CMK (cell line): ENCODE measurements at places on chromosomes 16 and 17.

GRCh38 chr16:69302301-69302700 lies 8.8 kb upstream of the VPS4A start:
- no peak for DNase-seq

DNA sequence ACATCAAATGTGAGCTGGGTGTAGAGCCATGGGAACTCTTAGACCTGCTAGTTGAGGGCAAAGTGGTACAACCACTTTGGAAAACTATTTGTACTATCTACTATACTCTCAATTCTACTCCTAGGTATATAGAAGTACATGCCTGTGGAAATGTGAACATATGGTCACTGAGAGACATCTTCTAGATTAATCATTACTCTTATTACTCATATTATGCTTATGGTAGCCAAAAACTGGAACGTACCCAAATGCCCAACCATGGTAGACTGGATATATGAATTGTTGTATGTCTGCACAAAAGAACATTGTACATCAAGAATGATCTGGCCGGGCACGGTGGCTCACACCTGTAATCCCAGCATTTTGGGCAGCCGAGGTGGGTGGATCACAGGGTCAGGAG lies 2.7 kb downstream of the WDR45B start:
- DNase-seq: no peak

DNA sequence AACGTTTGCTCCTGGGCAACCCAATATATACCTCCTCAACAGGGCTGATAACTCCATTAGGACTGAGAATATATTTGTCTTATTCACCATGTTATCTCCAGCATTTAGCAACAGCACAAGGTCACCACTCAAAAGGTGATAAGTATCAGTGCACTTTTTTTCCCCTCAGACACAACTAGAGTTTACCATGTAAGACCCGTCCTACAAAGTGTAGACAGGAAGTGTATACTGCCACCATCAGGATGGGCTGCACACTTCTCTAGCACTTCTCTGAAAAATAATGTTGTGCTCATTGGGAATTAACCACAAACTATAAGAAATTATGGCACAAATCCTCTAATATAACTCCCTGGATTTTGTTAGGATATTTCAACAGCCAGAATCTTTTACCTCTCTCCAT lies 5.7 kb upstream of the VAT1L start:
- no peak for DNase-seq

- DNase-seq: no peak
Measured at GRCh38 chr16:84520725-84521496, 16.5 kb upstream of the MEAK7 start.

GRCh38 chr17:45322168-45322567 lies 5.3 kb upstream of the MAP3K14 start:
- no peak for DNase-seq

DNA sequence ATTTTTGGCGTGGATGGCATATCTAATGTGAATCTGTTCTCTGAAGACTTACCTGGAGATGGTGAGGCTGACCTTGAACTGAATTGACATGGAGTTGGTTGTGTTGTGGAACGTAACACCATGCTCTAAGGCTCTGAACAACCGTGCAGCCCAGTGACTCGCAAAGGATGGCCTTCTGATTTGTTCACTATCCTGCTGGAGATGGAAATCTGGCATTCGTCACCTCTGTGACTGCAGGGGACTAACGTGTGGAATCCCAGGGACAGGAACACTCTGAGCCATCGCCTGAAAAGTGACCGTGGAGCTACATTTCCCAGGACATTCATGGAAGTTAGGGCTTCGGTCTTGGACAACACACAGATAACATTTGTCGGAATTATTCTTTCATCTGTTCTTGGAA lies 61.1 kb downstream of the BANP start:
- DNase-seq: no peak

- no peak for DNase-seq
Measured at GRCh38 chr16:51888016-51888415, 658.9 kb downstream of the TOX3 start.

GRCh38 chr16:83472776-83473501 lies 334.8 kb upstream of the HSBP1 start:
- no peak for DNase-seq

- DNase-seq: no peak
Measured at GRCh38 chr16:70708366-70709246, 22.8 kb upstream of the MTSS2 start.

DNA sequence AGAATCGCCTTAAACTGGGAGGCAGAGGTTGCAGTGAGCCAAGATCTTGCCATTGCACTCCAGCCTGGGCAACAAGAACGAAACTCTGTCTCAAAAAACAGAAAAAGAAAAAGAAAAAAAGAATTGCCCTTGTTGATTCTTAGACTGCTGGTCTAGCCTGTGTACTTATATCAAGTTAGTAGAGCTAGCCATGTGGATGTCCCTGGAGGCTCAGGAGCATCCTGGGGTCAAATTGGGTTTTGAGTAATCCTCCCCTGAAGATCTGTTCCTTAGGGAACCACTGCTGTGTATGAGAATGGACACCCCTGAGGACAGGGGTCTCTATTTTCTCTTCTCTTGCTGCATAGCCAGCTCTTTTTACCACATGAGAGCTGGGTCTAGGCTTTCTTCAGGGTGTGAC lies 21.5 kb downstream of the SLC7A6OS start:
- no peak for DNase-seq

DNA sequence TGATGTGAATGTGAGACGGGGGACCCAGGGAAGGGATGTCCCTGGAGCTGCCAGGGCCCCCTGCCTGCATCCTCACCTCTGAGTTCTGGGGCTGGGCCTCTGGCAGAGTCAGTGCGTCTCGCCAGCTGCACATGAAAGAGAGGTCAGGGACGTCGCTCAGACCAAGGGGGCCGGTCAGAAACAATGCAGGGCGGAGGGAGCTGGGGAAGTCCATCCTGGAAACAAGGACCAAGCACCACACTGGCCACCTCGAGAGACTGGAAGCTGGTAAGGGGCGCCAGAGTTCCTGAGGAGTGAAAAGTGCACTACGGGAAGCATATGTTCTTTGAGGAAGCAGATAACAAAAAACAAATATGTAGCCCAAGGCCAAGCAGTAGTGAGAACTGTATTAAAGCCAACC lies 2.1 kb downstream of the TAF1C start:
- no peak for DNase-seq

DNA sequence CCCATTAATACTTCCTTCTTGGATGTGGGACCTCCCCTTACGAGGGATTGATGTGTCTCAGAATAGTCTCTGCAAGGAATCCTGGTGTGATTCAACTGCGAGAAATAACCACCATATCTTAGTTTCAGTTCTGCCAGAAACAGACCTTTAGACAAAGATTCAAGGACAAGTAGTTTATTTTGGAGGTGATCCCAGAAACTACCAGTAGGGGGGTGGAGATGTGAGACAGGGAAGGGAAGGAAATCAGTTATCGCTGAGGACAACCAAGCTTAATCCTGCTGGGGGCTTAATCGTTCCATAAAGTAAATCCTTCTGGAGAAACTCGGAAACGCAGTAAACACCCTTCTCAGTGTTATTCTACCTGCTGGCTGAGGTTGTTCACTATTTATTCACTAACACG lies 5.0 kb upstream of the SDR42E1 start:
- DNase-seq: peak; percentile 7

DNA sequence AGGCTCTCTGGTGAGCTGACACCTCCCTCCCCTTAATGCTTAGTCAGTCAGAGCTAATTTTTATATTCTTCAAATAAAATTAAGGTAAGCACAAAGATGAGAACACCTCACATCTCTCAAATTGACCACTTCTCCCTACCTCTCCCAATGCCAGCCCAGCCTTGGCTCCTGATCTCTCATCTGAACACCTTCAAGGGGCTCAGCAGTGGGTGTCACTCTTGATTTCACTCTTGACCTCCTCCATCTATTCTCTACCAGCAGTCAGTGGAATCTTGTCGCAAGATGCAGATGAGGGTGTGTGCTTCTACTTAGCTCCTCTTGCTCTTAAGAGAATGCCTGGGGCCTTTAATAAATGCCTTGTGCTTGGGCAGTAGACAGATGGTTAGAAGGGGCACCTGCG lies 309.0 kb upstream of the IRX3 start:
- no peak for DNase-seq

GRCh38 chr17:81328978-81329926 lies 34.1 kb upstream of the SLC38A10 start:
- no peak for DNase-seq

DNA sequence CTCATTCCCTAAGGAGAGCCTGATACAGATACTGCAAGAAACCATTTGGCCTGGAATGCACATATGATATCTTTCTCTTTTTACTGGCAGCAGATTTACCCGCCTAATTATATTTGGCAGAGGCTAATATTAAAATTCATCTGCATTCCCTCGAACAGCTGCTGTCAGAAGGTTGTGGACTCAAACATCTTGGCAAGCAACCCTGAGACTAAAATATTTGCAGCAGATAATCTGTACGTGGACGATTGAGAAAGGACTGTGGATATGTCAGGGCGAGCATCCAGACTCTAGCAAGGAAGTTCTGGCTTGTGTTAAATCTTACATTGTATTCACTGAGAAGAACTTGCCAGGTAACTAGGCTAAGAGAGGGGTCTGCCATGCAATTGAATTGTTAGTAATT lies 65.2 kb downstream of the SNX20 start:
- no peak for DNase-seq

GRCh38 chr16:74753180-74753579 lies 21.4 kb downstream of the FA2H start:
- no peak for DNase-seq

DNA sequence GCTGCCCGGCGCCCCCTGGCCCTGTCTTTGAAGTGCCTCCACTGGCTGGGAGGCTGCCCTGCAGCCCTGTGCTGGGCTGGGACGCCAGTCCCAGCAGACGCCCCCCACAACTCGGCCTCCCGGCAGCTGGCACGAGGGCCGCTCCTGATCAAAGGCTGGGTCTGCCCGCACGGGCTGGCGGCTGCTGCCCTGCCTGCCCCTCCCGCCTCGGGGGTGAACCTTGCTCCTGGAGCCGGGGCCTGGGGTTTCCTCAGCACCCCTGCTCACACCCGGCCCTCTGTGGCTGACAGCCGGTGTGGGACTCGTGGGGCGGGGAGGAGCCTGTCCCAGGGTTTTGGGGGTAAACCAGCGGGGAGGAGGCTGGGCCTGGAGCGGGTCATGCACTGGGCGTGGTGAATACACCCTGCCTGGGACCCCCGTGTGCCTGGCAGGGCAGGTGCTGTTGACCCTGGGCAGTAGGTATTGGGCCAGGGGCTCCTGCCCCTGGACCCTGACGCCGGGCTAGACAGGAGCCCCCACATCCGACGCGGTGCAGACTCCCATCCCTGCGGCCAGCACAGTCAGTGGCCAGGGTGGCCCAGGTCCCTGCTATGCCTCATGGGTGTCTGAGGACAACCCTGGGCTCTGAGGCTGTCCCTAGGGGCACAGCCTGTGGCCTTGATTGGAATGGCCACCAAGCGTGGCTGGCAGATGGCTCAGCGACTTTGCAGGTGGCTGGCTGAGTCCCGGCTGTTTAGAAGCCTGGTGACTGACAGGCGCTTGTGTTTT lies 21.7 kb downstream of the CENPX start:
- DNase-seq: no peak

DNA sequence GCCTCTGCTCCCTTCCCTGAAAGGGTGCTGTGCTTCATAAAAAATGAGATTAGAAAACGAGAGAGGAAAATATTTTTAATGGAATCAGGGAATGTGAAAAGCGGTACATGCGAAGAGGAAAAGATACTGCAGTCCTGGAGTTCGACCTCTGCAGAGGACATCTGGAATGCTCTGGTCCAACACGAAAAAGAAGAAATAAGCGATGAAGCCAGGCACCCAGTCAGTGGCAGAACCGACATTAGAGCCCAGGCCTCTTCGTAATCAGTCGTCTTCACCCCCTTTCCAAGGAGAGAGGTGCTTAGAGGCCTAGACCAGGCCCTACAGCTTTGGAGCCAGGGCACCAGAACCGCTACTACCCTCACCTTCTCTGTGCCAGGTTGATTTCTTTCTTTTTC lies 459 bp upstream of the MARCHF10 start:
- DNase-seq: no peak

DNA sequence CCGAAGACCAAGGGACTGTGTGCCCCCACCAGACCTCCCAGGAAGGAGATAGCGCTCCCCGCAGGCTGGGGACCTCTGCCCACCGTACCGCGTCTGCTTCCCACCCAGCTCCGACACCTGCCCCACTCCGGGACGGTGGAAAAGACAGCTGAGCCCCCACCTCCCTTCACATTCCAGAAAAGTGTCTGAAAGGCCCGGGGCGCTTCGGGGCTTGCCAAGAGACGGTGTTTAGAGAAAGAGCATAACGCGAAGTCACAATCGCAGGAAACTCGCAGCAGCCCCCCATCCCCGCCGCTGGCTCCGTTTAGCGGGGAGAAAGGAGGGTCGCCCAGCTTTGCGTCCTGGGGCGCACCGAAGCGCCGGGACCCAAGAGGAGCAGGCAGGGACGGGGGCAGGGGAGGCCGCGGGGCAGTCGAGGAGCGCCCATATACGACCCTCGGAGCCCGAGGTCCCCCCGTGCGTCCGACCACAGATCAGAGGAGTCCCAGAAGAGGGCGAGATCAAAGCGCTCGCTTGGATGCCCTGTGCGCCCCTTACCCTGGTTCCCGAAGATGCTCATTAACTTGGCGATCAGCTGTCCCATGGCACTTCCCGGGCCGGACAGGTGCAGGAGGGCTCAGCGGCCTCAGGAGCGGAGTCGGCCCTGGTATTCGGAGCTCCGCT lies 652 bp downstream of the ARL5C start:
- DNase-seq: no peak

DNA sequence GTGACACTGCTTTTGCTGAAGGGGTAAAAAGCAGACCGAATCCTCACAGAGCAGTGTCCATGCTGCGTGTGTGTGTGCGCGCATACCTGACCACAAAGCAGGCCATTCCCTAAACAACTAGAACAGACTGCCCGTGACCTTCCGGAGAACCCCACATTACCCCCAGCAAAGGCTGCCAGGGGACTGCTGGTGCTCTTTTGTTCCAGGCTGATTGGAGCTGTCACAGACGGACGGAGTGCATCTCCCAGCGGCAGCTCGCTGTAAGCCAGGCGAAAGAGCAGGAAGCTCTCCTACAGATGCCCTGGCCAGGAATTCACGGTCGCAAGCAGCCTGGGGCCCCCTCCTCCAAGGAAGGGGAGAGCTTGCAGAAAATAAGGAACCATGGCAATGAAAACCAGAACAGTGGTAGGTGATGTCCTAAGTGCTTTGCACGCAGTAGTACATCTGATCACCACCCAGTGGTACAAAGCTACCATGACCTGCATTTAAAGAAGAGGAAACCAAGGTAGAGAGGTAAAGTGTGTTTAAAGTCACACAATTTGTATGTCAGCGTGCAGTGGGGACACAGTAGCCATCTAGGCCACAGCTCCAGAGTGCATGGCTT lies 153.4 kb upstream of the DYNLRB2 start:
- no peak for DNase-seq
